ENCODE measurements at places on chromosomes 5 and 9. TPM values are rescaled to one million over a fixed set of nuclear protein-coding genes. Genes with fewer than 3 reads are reported as not detected.

Gene CDX1
- not detected for total RNA-seq

Gene NR2F1
- total RNA-seq: 4.4 TPM

Gene ANXA2R
- 3.2 TPM for total RNA-seq

Gene CDKN2B
- not detected for total RNA-seq

Gene F12
- total RNA-seq: 23.9 TPM

Gene CKMT2
- total RNA-seq: not detected

Gene LAMC3
- total RNA-seq: 2.0 TPM

Gene PCDH12
- not detected for total RNA-seq

Gene PCDHA4
- 0.95 TPM for total RNA-seq

Gene PIP5K1B
- not detected for total RNA-seq

Gene MZB1
- not detected for total RNA-seq

Gene PCDHB3
- total RNA-seq: not detected

Gene SPINK6
- total RNA-seq: not detected

Gene CCIN
- total RNA-seq: not detected

Gene RGP1
- total RNA-seq: 11.3 TPM

Gene MARCOL
- total RNA-seq: not detected

Gene GPSM1
- 16.6 TPM for total RNA-seq

Gene TCF7
- total RNA-seq: 14.9 TPM

Gene ZNF474
- 0.12 TPM for total RNA-seq

Gene LOX
- total RNA-seq: 0.76 TPM

Gene ZFP37
- total RNA-seq: 1.6 TPM

Gene DRD1
- 0.24 TPM for total RNA-seq

Gene PAIP2
- 120 TPM for total RNA-seq

Gene SLC36A2
- total RNA-seq: not detected

Gene GRXCR2
- total RNA-seq: not detected

Measured in A549 treated with ZK216348 at 1 μM for 4 hours (cell line).